ENCODE measurements at places on chromosomes 5 and 9. TPM values are rescaled to one million over a fixed set of nuclear protein-coding genes. Genes with fewer than 3 reads are reported as not detected.

F12 gene
- 4.0 TPM for total RNA-seq

CDHR2 gene
- 0.21 TPM for total RNA-seq

CLIC3 gene
- total RNA-seq, result 0.75 TPM

SCGB3A2 gene
- not detected for total RNA-seq

PCDHA12 gene
- total RNA-seq, result 0.96 TPM

ADAMTSL1 gene
- 0.62 TPM for total RNA-seq

FXN gene
- total RNA-seq, result 11.4 TPM

CKS2 gene
- 57.7 TPM for total RNA-seq

All from kidney epithelial cell (primary cell).